PC-3 (cell line): ENCODE measurements at places on chromosomes 3 and 15.

- DNase-seq, result no peak
These were observed 110.8 kb downstream of the VGLL4 start for GRCh38 chr3:11532931-11533391.

GRCh38 chr15:83320404-83320803 is 35.9 kb upstream of the BNC1 start:
- DNase-seq, result no peak

DNA sequence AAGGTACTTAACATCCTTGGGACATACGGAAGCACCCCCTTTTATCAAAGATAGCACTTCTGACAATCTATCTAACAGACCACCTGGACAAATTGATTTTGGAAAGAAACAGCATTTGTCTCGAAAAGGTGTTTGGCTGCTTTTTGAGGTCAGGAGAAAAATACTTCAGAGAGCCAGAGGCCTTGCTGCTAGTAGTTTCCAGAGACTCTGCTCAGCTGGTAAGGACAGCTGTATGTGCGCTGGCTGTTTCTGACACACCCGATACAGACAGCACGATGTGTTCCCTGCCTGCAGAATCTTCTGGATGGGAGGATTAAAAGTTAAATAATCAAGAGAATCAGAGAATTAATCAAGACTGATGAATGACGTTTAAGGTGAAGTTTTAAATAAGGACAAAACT is 15.6 kb upstream of the GYG1 start:
- DNase-seq, result no peak

DNA sequence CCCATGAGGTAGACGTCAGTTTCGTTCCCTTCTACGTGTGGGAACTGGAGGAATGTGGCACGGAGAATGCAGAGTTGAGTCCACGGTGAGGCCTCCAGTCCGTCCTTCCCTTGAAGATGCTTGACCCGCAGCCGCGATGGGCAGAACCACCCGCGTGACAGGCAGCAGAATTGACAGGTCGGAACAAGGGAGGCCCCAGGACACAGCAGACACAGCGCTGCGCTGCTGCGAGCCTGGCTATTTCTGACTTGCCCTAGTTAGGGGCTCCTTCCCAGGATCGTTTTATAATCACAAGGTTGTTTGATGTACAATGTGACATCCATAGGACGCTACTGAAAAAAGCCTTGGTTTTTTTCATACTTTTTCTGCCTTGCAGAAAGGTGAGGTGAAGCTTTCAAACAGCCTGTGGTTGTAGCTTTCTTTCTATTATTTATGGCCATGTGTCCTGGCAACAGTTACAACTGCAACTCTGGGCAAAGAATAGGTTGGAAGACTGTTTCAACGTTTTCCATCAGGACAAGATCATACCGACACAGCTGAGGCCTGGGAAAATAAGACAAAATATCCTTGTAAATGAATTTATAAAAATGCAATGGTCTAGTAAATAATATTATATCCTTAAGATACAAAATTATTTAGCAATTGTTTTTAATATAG is 9.6 kb upstream of the TMEM41A start:
- no peak for DNase-seq

- no peak for DNase-seq
These were observed 66.3 kb downstream of the B3GNT5 start for GRCh38 chr3:183319371-183319770.

GRCh38 chr3:44184319-44184953 is 57.2 kb upstream of the TOPAZ1 start:
- no peak for DNase-seq

- DNase-seq, result no peak
These were observed 30.8 kb upstream of the RPN1 start for GRCh38 chr3:128681369-128681829.

- no peak for DNase-seq
These were observed 25.3 kb downstream of the TRANK1 start for GRCh38 chr3:36919439-36920160.

DNA sequence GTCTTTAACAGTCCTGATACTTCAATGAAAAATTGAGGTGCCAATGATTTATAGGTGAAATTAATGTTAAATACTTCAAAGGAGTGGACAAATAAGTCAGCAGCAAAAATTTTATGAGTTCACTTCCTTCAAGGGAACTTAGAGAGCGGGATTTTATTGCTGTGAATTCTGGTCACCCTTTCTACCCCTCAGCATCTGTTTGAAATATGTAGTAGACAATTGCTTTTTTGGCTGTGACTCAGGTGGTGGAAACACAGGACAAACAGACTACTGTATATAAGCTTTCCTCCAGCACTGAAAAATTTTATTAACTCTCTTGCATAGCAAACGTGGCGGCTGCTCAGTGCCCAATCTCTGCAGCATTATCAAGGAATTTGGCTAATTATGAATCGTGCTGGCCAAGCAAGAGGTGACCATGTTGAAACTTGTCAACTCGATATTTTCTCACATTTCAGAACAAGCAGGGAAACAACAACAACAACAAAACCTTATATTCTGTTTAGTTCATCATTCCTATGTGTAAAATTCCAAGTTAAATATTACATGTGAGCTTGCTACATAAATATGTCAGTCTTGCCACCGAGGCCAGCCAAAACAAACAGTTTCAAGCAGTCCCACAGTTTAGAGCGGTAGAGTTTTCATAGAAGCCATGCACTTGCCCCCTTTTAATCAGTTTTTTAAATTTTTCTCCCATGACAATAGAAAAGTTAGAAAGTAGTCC is 420.2 kb downstream of the FOXP1 start:
- no peak for DNase-seq

DNA sequence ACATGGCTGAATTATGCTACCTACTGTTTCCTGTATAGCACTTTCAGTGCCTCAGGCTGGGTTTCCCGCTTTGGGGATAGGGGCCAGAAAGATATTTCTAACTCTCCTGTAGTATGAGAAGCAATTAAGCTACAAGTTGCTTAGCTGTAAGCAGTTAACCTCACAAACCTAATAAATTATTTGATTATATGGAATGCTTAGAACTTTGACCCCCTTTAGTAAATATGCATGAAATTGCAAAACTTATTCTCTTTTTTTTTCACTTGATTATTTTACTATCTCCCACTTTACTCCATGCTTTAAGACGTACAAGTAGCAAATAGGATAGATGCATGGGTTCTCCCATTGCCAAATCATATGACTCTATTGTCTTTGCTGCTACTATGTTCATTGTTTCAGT is 27.5 kb upstream of the CHMP2B start:
- DNase-seq, result no peak

GRCh38 chr3:42336103-42336502 is 70.1 kb upstream of the CCK start:
- DNase-seq, result no peak

DNA sequence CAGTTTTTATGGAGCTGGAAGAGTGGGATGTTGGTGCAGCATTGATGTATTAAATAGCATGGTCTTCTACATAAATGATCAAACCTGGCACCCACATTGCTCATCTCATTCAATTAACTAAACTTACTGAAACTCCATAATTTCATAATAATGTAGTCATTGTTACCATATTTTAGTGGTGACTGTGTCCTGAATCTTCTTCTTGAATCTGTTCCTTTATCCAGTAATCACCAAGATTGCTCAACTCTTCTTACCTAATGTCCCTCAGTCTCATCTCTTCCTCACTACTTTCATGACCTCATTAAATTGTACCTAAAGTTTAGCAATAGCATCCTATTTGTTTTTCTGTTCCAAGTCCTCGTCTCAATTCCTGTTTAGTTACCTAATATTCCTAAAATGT is 69.8 kb downstream of the FGF7 start:
- DNase-seq, result peak; percentile 31

DNA sequence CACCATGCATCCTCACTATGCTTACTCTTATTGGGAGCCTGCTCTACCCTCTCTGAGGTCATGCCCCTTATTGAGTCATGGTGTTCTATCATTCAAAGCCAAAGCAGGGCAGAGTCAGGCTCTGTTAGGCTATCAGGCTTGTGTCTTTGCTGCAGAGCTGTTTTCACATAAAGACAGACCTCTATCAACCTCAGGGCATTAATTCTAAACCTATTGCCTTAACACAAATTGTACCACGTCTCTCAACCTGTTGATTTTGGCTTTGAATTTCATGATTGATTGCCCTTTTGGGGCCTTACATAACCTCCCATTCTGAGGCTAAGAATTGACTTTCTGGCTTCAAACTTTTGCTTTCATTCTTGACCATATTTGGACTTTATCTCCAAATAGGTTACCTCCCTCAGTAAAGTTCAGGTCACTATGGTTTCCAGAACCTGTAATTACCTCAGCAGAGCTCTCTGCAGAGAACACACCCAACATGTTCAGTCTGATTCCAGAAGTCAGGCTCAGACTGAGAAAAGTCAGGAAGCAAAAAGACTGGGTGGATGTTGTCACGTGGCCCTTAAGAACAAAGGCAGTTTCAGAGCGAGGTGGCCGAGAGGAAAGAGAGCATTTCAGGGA is 221.4 kb upstream of the NANOGP8 start:
- DNase-seq, result peak; percentile 48

GRCh38 chr3:124137216-124137615 is 145.3 kb upstream of the ROPN1 start:
- DNase-seq, result peak; percentile 59

GRCh38 chr15:80375968-80376891 is 28.0 kb upstream of the ARNT2 start:
- DNase-seq, result no peak

GRCh38 chr3:67083277-67083676 is 85.2 kb downstream of the KBTBD8 start:
- peak; percentile 4 for DNase-seq

GRCh38 chr3:82294609-82295008 is 533.2 kb upstream of the GBE1 start:
- no peak for DNase-seq

- DNase-seq, result peak; percentile 78
These were observed 24.9 kb downstream of the TMEM207 start for GRCh38 chr3:190424478-190425439.

DNA sequence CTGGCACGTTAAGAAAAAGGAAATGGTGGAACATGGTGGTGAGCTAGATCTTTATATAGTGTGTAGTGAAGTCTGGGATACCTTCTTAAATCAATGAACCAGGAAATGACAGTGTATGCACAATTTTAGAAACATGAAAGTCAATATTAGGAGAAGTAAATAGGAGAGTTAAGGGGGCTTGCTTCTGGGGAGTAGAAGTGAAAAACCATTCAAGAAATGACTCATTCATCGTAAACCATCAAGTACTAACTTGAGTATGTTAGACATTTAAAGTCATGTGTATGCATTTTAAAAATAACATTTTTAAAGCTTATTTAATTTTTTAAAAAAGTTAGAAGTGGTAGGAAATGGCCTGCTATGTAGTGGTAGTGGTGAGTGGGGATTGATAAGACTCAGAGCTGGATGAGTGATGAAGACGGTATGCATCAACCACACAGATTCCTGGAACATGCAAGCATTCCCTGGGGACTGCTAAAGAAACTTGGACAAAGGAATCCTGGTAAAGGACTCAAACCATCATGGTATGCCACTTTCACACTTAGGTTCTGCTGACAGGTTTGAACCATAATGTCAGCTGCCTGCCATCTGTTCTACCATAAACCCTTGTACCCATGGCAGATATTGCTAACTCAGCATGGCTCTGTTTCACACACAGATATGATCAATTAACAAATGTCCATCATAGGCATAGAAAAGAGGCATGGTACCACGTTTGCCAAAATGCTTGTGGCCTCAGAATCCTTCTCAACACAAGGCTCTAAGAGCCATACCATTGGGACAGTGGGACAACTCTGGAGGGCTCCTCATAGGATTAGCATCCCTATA is 28.9 kb upstream of the MITF start:
- DNase-seq, result peak; percentile 12

GRCh38 chr3:146159037-146159436 is 1.9 kb downstream of the PLOD2 start:
- DNase-seq, result no peak

GRCh38 chr3:54165865-54166264 is 43.5 kb downstream of the CACNA2D3 start:
- no peak for DNase-seq

DNA sequence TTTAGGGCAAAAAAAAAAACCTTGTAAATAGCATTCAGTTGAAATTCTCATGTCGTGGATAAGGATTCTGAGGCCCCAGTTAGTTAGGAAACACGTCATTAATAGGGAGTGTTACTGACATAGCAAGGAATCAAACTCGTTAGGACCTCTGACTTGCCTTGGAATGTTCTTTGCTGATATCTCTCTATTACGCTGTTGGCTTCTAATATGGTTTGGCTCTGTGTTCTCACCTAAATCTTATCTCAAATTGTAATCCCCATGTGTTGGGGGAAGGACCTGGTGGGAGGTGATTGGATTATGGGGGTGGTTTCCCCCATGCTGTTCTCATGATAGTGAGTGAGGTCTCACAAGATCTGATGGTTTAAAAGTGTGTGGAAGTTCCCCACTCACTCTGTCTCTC is 40.3 kb downstream of the CHL1 start:
- no peak for DNase-seq

- DNase-seq, result no peak
These were observed 39.3 kb downstream of the GRK7 start for GRCh38 chr3:141802316-141803077.

- DNase-seq, result peak; percentile 88
These were observed at the start of gene ALG3 for GRCh38 chr3:184248454-184249411. TSS of gene ALG3 (minus strand) at chr3:184248962. CDS start at chr3:184248940, 22 bp downstream.

DNA sequence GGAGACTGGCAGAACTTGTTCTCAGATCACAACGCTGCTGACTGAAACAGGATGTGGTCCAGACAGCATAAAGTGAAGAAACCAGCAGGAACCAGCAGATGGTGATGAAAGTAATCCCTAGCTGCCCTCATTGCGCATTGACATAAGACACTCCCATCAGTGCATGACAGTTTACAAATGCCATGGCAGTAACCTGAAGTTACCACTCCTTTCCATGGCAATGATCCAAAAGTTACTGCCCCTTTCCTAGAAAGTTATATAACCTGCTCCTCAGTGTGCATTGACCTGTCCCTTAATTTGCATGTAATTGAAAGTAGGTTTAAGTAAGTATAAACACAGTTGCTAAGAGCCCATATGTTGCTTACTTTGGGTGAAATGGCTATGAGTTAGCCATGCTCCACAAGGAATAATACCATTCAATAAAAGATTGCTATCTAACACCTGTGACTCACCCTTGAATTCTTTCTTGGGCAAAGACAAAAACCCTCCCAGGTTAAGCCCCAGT is 149.1 kb upstream of the CD96 start:
- peak; percentile 55 for DNase-seq

DNA sequence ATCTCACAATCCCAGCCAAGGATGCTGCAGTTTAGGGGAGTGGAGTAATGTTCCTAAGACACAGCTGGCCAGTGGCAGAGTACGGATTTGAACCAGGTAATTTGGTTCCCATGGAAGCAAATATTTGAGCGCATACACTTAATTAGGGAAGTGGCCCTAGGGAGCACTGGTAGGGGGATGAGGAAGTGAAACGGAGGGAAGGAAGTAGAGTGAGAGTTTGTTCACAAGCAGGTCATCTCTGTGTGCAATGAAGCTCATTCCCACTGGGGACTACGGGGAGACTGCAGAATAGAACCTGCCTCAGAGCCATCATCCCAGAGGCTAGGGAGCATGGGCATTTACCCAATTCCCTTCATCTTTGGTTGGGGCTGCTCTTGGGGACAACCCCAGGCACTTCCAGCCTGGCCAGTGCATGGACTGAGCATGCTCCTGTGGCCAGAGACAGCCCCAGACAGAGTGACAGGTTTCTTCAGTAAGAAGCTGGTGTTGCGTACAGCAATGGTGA is 317.2 kb upstream of the PROK2 start:
- DNase-seq, result no peak

- no peak for DNase-seq
These were observed 80.2 kb downstream of the RAB11A start for GRCh38 chr15:65949491-65949890.
